Fibroblast of skin of right biceps (primary cell): ENCODE measurements at places on chromosomes 7 and 10.

- DNase-seq, result peak; percentile 22
Observed at GRCh38 chr10:132938472-132939339, 3.7 kb downstream of the CFAP46 start.

- no peak for DNase-seq
Observed at GRCh38 chr10:53379956-53380355, 607.4 kb upstream of the MBL2 start.

DNA sequence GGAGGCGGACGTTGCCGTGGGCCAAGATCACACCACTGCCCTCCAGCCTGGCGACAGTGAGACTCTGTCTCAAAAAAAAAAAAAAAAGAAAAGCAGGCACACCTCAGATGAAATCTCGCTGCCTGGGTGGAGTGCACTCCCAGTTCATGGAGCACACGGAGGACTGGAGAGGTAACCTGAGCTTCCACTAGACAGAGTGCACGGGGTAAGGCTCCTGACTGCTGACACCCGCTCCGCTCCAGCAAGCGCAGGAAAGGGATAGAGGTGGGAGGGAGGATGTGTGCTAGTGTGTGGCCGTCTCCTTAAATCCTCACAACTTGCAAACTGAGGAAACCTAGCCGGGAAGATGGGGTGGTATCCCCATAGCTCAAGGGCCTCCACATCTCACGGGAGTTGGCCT is 50.8 kb downstream of the FAM53B start:
- DNase-seq, result no peak

DNA sequence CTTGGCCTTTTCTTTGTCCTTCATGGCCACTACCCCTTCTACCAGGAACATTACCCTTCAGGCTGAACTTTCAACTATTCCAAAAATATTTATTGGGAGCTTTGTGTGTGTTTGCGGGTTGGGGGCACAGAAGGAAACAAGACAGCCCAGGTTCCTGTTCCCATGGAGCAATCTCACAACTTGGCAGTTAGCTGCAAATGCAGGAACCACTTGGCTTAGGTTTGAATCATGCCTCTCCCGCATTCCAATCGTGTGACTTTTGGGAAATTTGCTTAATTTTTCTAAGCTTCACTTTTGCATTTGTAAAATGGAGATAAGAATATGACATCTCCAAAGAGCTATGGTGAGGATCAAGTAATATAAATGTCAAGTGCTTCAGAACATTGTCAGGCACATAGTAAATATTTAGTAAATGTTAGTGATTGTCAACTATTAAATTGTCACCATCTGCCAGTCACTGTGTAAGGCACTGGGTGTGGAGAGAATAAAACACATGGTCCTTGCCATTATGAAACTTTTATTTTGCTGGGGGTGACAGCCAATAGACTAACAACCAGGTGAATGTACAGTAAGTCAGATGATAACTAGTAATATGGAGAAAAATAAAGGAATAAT is 277.1 kb downstream of the SNX13 start:
- DNase-seq, result peak; percentile 92

DNA sequence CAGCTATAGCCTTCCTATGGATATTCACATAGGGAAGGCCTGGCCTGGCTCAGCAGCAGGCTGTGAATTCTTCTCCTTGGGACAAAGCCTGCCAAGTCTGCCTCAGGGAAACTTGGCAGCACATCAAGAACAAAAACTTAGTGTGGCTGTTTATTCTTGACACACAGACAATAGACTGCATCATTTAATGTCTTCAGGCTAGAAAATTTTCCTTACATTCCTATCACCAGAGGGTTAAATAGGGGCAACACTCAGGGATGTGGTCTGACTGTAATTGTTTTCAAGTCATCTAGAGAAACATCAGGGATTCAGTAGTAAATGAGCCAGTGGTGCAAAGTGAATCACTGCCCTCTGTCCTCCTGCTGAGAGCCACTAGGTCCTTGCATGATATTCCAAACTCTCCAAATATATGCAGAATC is 137.3 kb downstream of the SEMA3C start:
- peak; percentile 90 for DNase-seq
